Endodermal cell (in vitro differentiated cells): ENCODE measurements at places on chromosomes 3 and 15. TPM values are rescaled to one million over a fixed set of nuclear protein-coding genes. Genes with fewer than 3 reads are reported as not detected.

IRAK2 gene
- total RNA-seq = 0.40 to 0.66 TPM (median 0.44 TPM) in 3 replicates

CCR9 gene
- total RNA-seq = not detected in 3 replicates

ASB14 gene
- total RNA-seq = not detected in 2 replicates

KATNBL1 gene
- 54.3 and 56.5 TPM in 2 replicates for total RNA-seq

B3GALNT1 gene
- 20.1 to 24.7 TPM (median 22.9 TPM) in 3 replicates for total RNA-seq

TUSC7 gene
- not detected in 3 replicates for total RNA-seq

IQCF5 gene
- not detected in 2 replicates for total RNA-seq

SGO1 gene
- 27.0 to 49.3 TPM (median 44.8 TPM) in 3 replicates for total RNA-seq

GPR62 gene
- 0.17 to 0.63 TPM (median 0.40 TPM) in 3 replicates for total RNA-seq
